Stimulated activated CD8-positive, alpha-beta memory T cell treated with anti-CD3 and anti-CD28 coated beads, Interleukin-2, amount 100 ng/mL, for 1 hour (primary cell): ENCODE measurements at places on chromosomes 13 and 19.

DNA sequence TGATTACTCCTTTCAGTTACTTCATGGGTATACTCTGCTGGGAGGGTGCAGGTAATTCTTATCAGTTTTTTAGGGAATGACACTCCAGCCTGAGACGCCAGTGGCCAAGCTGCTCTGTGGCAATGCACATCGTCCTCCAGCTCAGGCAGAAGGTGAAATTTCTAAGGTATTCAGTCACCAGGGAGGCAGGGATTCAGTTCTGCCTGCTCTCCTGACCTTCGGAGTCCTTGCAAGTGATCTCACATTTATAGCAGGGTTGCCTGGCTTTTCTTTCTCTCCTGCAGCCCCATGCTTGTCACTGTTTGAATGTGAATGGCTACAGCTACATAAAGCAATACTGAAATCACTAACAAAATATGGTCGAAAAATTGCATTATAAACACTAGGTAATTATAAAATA, 1447.5 kb downstream of the EFNB2 start:
- no peak for DNase-seq

DNA sequence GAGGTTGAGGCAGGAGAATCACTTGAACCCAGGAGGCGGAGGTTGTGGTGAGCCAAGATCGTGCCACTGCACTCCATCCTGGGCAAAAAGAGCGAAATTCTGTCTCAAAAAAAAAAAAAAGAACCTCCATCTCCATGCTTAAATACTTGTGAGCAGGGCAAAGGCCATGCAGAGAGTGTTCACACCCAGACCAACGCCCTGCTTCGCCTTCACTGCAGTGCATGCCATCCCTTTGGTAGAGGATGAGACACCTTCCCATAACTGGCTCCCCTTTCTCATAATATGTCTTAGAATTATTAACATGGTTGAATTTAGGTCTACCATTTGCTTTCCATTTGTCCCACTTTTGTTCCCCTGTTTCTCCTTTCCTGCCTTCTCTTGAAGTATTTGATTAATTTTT, 15.4 kb downstream of the BBC3 start:
- DNase-seq: no peak

- DNase-seq: peak; percentile 76
Measured at GRCh38 chr13:46552889-46553520, at the start of gene LRCH1. LRCH1 (plus strand) TSS chr13:46553170; CDS start chr13:46553397, 227 bp downstream.

DNA sequence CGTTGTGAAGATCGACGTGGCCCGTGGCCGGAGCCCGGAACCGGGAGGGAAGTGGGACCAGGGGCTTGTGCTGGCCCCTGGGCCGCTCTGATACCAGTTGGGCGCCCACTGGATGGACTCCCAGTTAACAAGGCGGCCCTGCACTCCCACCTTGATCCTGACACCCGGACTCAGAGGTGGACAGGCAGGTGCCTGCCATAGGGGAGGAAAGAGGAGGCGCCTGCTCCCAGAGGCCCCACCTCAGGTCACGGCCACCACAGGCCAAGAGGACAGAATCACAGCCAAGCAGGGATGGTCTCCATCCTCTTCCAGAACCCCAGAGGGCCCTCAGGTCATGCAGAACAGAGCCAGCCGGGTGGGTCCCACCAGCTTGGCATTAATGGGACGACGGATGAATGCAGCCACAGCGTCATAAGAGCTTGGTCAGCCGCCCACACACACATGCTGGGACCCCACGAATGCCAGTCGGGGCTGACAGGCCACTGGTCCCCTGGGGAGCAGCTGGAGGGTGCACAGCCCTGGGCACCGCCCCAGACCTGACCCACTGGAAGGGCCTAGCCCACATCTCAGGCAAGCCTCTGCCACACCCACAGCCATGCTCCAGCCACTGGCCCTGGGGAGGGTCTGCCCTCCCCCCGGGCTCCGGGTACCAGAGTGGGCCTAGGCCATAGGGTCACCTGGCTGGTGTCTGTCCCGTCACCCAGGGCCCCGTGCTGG, 9.6 kb upstream of the KLF16 start:
- DNase-seq: no peak

DNA sequence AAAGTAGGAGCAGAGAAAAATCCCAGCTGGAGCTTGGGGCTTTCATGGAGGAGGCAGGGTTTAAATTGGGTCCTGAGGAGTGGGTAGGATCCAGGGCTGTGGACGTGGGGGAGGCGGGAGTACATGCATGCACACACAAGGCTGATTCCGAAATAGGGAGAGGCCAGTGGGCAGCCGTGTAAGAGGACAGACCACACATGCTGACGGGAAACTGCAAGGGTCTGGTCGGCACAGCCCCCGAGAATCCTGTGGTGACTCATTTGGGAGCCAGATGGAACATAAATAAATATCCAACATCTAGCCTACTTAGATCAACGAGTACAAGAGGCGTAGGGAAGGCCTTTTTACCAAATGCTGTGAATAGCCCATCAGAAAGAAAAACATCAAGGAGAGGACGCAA, 216.3 kb upstream of the ZNF507 start:
- no peak for DNase-seq

- peak; percentile 65 for DNase-seq
Measured at GRCh38 chr19:46000491-46001246, 5.4 kb downstream of the CCDC61 start.

DNA sequence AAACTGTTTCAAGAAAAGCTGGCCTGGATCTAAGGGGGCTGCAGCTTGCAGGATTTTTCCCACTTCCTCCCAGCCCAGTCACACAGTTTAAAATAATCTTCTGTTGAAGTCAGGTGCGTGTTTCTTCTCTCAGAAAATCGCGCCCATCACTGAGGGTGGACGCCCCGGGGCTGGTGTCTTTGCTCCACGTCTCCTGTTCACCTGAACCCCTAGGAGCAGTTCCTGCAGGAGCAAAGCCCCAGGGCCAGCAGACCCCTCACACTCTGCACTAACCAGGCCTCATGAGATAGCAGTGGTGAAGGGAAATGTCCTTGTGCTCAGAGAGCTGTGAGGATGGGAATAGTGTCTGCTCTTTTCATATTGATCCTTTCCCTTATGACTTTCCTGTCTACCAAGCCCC, 920 bp upstream of the SIGLEC7 start:
- DNase-seq: no peak

DNA sequence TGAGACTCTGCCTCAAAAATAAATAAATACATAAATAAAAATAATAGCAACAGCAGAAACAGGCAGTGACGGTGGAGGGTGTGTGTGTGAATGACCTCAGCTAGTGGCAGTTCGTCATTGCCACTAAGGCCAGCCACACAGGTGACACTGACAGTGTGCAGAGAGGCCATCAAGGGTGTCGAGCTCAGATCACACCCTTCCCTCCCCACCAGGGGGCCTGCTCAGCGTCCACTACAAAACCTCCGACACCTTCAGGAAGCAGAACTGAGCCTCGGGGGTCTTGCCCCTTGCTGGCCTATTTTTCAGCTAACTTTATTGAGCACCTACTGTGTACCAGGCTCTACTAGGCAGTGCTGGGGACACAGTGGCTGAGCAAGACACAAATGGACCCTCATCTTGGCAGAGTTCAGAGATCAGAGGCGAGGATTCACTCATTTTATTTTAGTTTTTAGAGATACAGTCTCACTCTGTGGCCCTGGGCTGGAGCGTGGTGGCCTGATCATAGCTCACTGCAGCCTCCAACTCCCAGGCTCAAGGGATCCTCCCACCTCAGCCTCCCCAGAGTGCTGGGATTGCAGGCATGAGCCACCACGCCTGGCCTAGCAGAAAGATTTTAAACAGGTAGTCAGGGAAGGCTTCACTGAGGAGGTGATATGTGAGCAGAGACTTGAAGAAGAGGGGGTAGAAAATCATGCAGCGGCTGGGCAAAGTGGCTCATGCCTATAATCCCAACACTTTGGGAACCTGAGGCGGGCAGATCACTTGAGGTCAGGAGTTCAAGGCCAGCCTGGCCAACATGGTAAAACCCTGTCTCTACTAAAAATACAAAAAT, 30.3 kb upstream of the SEMA6B start:
- DNase-seq: no peak

GRCh38 chr13:40102360-40102727, 446.9 kb downstream of the COG6 start:
- no peak for DNase-seq

- no peak for DNase-seq
Measured at GRCh38 chr19:34300380-34300779, 46.0 kb downstream of the GARRE1 start.

- no peak for DNase-seq
Measured at GRCh38 chr13:70714993-70715392, 606.7 kb upstream of the KLHL1 start.

DNA sequence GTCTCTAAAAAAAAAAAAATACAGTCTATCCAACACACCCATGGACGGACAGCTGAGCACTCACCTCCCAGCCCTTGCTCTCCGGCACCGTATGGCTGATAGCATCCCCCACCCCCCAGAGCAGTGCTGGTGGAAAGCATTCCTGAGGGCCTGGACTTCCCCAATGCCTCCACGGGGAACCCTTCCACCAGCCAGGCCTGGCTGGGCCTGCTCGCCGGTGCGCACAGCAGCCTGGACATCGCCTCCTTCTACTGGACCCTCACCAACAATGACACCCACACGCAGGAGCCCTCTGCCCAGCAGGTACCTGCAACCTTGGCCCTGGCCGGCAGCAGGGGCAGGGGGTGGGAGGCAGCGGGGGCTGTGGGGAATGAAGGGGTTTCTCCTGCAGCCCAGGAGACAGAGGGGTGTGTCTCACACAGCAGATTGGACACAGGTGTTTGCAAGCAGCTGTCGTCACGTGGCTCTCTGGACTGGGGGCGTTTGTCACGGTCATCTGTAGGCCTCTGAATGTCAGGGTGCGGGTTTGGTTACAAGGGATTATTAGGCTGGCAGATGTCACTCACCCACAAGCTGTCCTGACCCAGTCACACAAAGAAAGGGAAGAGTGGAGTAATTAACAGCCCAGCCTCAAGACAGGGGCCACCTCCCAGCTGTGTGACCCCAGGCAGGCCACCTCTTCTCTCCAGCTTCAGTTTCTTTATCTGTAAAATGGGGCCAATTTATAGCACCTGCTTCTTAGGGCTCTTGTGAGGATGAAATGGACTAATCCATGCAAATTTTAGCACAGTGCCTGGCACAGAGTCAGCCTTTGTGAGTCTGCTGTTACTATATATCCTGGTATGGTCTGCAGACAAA, 19.3 kb downstream of the PLD3 start:
- no peak for DNase-seq

- no peak for DNase-seq
Measured at GRCh38 chr19:48095612-48096175, 14.9 kb downstream of the PLA2G4C start.

GRCh38 chr13:100399455-100399854, 189.1 kb downstream of the GGACT start:
- DNase-seq: no peak

- no peak for DNase-seq
Measured at GRCh38 chr19:7622933-7623685, 6.2 kb downstream of the XAB2 start.

GRCh38 chr13:101730420-101731000, 278.0 kb downstream of the ITGBL1 start:
- DNase-seq: no peak

DNA sequence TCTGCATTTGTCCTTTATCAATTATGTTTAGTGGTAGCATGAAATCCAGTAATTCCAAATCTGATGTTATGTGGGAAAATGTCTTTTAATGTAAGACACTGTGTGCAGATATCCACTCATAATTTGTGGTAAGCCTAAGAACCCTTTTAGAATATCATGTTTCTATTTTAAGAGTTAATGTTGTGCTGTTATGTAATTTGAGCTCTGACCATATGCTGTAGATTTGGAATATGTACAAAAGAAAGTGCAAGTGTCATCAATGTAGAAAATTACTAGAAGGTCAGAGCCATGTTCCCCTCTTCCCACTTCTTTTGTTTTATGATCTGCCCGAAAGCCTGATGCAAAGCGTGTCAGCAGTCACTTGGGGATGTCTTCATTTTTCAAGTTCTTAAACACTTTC, 44.5 kb downstream of the SCEL start:
- no peak for DNase-seq

DNA sequence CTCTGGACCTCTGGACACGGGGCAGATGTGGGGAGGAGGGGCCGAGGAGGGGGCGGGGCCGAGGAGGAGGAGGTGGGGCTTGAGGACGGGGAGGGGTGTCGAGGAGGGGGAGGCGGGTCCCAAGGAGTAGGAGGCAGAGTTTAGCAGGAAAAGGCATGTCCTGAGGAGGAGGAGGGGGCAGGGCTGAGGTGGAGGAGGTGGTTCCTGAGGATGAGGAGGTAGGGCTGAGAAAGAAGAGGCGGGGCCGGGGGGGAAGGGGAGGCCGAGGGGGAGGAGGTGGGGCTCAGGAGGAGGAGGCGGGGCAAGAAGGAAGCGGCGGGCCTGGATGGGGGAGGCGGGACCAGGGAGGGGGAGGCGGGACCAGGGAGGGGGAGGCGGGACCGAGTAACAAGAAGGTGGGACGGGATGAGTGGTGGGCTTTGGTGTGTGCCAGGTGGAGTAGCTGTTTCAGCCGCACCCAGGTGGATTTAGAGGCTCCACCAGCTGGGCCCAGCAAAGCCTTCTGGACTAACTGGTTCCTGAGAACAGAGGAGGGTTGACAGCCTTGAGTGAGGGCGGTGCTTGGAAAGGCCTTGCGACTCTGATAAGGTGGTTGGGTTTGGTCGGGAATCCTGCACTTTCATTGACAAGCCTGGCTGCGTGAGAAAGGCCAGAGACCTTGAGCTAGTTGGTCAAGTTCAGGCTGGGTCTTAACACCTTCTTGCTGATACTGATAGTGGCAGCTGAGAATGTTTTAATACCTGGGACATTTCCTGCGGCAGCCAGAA, 7.7 kb downstream of the TECR start:
- DNase-seq: no peak

- no peak for DNase-seq
Measured at GRCh38 chr13:90416519-90416918, 931.0 kb upstream of the MIR17HG start.

- DNase-seq: no peak
Measured at GRCh38 chr19:29378543-29379080, 147.2 kb upstream of the VSTM2B start.

DNA sequence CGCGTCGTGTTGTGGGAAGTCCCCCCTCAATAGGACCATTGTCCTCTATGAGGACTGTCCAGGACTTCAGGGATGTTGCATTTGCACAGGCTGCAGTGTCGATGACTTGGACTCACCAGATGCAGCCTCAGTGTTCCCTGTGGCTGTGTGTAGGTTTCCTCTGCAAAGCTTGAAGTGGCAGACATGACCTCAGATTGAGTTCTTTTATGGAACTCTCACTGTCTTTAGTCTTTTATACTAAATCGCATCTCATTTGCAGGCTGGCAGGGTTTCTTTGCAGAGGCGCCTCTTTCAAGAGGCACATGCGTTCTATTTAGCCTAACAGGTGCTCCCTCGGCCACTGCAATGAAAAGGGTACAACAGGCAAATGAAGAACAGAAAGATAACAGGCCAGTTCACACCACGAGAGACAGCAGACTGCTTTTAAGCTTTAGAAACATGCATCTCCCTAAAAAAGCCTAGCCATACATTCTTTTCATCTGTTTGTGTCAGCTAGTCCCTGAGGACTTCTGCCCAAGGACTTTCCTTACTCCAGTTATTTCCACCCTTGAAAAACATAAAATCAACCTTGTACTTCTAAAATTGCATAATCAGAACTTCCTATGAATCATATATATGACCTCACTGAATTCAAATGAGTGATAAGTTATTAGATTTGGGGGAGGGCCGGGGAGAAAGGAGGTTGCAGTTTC, 118.4 kb downstream of the RAB20 start:
- DNase-seq: no peak

GRCh38 chr19:1177322-1178114, 3.5 kb upstream of the SBNO2 start:
- no peak for DNase-seq
